ENCODE measurements at places on chromosomes 13 and 19. TPM values are rescaled to one million over a fixed set of nuclear protein-coding genes. Genes with fewer than 3 reads are reported as not detected.

TMEM205 gene
- total RNA-seq, result 105 TPM

TMPRSS9 gene
- not detected for total RNA-seq

SDHAF1 gene
- total RNA-seq, result 10.2 TPM

MISP gene
- not detected for total RNA-seq

- DNase-seq, result no peak
Measured at GRCh38 chr13:98892821-98893220, 85.0 kb downstream of the DOCK9 start.

DNA sequence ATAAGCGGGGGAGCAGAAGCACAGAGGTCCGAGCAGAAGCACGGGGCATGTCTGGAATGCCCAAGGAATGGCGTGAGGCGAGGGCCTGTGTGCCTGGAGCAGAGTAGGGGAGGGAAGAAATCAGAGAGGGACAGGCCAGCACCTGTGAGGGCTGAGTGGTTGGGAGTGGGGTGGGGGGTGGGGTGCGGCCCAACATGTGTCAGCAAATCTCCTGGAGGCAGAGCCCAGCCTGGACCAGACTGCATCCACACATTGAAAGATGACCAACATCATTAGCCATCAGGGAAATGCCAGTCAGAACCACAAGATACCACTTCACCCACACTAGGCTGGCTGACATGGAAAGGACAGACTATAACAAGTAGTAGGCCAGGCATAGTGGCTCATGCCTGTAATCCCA lies 11.2 kb downstream of the CLASRP start:
- no peak for DNase-seq

DNA sequence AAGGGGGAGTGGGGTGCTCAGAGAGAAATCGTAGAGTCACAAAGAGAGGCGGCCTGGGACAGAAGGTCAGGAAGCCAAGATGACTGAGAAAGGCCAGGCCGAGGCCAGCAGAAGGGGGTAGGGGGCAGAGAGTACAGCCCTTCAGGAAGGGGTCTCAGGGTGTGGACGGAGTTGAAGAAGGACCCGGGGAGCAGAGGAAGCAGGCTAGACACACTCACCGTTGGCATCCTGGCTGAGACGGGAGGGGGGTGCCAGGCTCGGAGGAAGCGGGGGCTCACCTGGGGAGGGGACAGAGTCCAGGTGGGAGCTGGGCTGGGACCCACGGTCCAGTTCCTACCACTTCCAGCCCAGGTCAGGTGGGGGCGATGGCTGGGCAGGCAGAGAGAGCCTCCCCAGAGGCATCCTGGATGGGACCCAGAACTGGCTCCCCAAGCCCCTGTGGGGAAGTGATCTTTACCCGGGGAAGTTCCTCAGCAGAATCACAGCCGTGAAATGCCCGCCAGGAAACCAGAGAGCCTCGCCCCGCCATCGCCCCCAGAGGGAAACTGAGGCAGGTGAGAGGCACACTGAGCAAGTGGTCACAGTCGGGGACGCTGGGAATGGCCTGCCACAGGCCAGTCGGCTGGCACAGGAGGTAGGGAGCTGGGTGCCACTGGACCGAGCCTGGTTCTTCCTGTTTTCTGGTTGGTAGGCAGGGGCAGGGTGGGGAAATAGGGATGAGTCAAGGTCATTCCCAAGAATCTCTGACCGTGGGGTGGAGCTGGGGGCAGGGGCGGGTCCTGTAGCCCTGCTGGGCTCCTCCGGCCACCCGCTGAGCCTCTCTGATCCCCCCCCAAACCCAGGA lies 1.4 kb downstream of the MATK start:
- DNase-seq, result no peak

DNA sequence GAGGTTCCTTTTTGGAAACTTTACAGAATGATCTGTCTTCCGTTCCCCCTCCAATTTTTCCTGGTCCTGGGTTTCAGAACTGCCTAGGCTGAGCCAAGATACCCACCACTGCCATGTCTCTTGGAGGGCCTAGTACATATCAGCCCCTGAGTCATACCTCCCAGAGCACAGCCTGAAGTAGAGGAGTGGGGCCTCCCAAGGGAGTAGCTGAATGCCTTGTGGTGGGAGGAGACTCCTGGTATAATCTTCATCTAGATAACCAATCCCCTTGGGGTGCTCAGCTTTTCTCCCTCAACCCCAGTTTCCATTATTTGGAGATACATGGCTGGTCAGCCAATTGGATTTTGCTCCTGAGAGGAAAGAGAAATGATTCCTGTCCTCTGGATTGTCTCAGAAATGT lies 30.3 kb downstream of the ZNF763 start:
- no peak for DNase-seq

- peak; percentile 92 for DNase-seq
Measured at GRCh38 chr19:40687525-40688016, 2.9 kb downstream of the NUMBL start.

DNA sequence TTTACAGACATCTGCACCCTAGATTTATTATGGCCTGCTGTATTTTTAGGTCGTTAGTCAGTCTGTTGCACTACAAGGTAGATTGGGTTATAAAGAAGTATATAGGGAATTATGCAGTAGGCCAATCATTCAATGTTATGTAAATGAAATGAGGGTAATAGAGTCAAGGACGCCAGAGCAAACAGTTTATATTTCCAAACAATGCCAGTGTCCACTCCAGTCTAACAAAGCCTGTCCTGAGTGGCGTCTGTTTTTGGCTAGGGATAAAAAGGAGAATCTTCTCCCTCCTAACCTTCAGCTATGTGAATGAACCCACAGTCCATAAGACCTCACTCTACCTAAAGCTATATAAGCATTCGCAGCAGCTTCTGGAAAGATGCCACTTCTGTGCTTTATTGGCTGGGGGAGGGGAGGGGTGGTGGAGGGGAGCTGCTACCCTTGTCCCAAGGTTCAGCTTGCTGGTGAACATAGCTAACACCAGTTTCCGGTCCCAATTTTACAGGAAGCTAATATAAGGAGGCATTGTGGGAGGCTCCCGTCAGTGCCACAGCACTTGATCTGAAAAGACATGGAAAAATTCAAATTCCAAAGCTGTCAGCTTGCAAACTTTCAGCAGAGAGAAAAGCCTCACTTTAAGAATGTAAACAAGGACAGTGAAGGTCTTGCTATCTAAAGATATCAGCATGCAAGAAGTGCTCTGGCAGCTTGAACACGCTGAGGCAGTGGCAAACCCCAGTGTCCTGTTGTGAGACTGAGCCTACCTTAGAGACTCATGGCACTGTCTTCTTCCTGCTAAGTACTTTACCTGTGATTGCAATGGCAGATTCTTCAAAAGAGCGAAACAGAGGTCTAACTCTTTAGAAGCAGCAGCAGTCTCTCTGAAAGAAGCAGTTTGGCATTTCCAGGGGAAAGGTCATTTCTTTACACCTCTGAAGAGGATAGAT lies 369.9 kb downstream of the PCDH9 start:
- no peak for DNase-seq

- DNase-seq, result no peak
Measured at GRCh38 chr13:71067165-71067815, 799.7 kb downstream of the DACH1 start.

- peak; percentile 59 for DNase-seq
Measured at GRCh38 chr13:110062077-110062776, 244.7 kb downstream of the COL4A1 start.

- no peak for DNase-seq
Measured at GRCh38 chr19:47512183-47512947, 2.5 kb downstream of the NAPA start.

DNA sequence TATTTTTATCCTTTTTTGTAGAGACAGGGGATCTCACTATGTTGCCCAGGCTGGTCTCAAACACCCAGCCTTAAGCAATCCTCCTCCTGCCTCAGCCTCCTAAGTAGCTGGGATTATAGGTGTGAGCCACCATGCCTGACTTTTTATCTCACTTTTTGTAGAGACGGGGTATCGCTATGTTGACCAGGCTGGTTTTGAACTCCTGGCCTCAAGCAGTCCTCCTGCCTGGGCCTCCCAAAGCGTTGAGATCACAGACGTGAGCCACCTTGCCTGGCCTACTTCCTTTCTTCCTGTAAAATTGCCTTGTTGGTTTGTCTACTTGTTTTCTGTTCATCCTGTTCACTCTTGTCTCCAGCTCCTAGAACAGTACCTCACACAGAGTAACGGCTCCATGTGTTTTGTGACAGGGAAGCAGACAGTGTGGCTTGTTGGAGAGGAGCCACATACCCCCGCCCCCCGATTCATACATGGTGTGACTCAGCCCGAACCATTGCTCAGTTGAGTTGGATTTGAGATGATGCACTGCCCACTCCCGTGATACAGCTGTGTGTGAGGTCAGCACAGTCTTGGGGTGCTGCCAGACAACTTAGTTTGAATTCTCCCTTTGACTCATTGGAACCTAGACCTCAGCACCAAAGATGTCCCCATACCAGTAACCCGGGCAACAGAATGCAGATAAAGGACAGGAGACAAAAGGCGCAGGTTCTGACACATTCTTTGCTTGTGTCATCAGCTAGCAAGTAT lies 34.2 kb downstream of the GPR42 start:
- no peak for DNase-seq

- DNase-seq, result no peak
Measured at GRCh38 chr13:94658926-94659597, 53.3 kb downstream of the SOX21 start.

- no peak for DNase-seq
Measured at GRCh38 chr13:112592647-112593046, 4.7 kb upstream of the TUBGCP3 start.
